ENCODE measurements at places on chromosomes 3 and 15.

GRCh38 chr15:31437686-31438085 lies 111.1 kb downstream of the KLF13 start:
- DNase-seq = no peak

GRCh38 chr3:16222547-16222946 lies 42.2 kb downstream of the DPH3 start:
- DNase-seq = no peak

- no peak for DNase-seq
Observed at GRCh38 chr15:40543082-40543481, 21.8 kb downstream of the CCDC32 start.

GRCh38 chr3:2236203-2236602 lies 137.5 kb downstream of the CNTN4 start:
- no peak for DNase-seq

DNA sequence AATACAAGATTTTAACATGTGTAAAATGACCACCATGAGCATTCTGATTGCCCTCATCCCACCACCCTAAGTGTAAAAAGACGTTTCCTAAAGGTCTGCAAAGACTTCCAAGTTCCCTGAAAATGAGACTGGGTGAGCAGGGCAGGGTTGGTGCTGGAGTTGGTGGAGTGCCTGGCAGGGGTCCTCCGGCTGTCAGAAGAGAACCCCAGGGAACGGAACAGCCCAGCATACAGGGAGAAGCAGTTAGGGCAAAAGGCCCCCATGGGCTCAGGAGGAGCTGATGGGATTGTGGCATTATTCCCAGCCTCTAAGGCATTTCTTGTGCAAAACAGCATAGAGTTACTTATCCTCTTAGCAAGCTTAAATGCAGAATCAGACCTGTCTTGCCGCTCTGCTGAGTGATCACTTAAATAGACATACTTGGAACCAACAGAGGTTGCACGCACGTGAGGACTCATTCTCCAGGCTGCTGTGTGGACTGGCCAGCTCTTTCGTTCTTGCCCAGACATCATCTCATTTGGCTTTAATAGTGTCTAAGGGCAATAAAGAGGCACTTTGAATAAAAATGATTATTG lies 36.0 kb downstream of the XYLB start:
- DNase-seq = no peak

GRCh38 chr3:126373682-126374601 lies 16.7 kb upstream of the KLF15 start:
- no peak for DNase-seq

- no peak for DNase-seq
Observed at GRCh38 chr15:37072181-37072580, 28.2 kb downstream of the MEIS2 start.

DNA sequence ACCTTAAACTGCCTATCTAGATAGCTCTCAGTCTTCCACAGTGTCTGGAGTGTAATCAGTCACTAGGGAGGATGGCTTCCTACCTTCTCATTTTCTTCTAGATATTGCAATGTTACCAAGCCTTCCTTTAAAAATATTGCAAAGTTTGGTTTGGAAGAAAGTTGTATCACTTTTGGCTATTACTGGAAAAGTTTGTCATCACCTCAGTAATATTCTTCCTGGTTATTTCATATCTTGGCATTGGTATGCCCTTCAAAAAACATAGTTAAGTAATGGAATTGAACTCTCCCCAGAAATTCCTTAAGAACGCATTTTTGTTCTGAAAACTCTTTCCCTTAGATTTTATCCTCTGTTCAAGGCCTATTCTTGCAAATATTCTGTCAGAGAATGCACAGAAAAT lies 179.3 kb upstream of the MME start:
- DNase-seq = no peak

DNA sequence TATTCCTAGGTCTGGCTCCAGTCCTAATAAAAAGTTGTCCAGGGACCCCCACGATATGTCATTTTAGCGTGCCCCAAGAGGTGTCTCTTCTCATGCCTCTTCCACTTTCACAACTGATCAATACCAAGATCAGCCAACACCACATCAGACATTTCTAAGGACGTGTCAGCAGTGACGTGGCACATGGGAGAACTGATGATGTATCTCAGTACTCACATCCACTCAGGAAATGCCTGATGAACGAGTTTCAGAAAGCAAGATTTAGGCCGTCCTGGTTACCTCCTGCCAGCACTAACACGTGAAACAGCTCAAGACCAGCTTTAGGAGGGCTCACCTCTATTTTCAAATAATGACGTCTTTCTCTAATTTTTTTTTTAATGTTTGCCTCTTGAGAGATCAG lies 19.6 kb downstream of the VGLL4 start:
- no peak for DNase-seq

DNA sequence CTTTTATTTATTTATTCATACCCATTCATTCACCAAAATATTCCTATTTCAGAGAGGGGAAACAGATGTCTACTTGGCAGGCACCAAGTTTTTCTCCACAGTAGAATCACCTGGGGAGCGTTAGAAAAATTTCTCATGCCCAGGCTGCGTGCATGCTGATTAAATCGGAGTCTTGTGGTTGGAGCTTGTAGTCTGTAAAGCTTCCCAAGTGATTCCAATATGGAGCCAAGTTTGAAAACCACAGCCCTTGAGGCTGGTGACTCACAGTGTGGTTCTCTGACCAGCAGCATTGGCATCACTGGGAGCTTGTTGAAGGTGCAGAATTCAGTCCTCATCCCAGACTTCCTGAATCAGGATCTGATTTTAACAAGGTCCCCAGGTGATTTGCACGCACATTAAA lies 49.7 kb downstream of the PDHB start:
- DNase-seq = no peak

DNA sequence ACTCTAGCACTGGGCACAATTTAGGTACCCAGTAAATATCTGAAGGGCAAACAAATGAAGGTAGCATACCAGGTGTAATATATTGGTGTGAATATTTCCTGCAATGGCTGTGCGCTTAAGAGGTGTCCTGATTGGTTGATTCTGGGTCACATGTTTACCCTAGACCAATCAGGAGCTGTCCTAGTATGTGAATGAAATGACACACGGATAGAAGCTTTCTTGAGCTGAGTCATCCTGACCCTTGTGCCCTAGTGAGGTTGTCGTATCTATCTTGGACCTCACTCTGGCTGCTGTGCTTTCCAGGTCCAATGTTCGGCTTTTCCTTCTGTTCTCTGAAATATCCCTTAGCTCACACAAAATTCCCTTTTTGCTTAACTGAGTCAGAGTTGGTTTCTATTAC lies 58.1 kb upstream of the FOXP1 start:
- no peak for DNase-seq

- DNase-seq = no peak
Observed at GRCh38 chr15:68085052-68085451, 30.9 kb downstream of the PIAS1 start.

DNA sequence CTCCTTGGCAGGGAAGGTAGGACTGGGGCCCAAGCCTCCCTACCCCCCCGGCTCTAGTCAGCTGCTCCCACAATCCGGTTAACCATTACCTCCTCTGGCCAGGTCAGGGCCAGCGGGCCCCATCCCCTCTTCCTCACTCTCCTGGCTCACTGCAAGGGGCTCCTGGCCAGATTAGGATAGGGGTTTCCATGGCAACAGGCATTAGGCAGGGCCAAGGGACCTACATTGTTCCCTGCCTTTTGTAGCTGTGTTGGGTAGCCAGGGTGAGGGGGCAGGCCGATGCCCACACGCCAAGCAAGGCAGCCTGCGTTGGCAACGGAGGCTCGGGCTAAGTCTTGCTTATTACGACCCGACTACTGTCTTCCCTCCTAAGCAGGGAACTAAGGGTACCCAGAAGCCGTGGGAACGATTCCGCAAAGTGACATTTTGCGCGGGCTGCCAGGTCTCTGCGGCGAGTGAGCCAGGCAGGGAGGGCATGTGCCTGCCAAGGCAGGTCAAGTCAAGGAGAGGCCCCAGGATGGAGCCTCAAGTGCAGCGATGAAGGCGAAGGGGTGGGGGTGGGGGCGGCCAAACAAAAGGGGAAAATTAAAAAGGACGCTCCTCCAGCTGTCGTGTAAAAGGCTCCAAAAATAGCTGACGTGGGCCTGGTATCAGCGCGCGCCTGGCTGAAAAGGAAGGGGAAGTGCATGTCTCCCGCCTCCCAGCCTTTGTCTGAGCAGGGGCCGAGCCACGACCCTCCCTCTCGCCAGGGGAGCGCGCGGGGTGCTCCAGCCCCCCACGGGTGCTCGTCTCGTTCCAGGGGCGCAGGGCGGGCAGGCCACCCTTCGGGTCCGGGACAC lies 919 bp downstream of the IDH2 start:
- peak; percentile 67 for DNase-seq

Data from caudate nucleus (tissue), 63 donors.